Smooth muscle cell of the brain vasculature (primary cell): ENCODE measurements at places on chromosomes 1 and 21.
A peak's percentile ranks its signal among the peaks of the same experiment; 100 is the strongest.

DNA sequence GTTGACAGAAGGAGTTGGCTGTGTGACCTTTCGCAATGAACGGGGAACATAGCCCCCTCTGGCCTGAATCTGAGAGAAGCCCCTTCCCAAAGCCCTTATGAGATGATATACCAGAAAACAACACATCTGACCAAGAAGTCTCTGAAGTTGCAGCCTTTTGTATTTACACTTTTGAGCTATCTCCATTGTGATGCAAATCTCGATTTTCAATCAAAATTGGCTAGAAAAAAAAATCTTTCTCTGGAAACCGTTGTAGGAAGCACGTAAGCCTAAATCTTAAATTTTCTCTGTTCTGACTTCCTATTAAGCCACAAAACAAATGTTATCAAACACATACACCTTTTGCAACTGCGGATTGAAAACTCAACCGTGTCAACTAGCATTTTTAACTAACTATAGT, 71.4 kb upstream of the OLIG2 start:
- DNase-seq = no peak

- DNase-seq = no peak
Observed at GRCh38 chr1:50156241-50157010, 47.7 kb downstream of the ELAVL4 start.

GRCh38 chr1:67818162-67818561, 15.1 kb downstream of the GNG12 start:
- no peak for DNase-seq

- DNase-seq = no peak
Observed at GRCh38 chr1:147223740-147224615, 1.2 kb downstream of the FMO5 start.

GRCh38 chr1:2468041-2468472, 8.0 kb upstream of the PLCH2 start:
- no peak for DNase-seq

DNA sequence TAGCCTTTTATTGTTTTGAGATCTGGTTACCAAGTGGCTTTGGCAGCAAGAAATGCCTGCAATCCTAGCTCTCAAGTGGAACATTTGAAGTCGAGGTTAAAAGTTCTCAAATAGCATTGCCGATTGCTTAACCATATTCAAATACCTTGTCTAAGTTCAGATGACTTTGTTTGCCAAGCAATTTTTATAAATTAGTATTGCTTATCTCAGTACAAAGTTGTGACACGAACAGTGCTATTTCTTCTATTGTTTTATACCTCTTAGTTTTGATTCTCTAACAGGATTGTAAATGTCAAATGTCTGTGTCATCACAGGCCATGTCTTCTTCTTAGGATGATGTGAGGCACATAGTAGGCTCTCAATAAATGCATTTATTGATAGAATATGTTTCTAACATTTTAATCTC, 633.3 kb downstream of the PTPRC start:
- DNase-seq = peak; percentile 28

DNA sequence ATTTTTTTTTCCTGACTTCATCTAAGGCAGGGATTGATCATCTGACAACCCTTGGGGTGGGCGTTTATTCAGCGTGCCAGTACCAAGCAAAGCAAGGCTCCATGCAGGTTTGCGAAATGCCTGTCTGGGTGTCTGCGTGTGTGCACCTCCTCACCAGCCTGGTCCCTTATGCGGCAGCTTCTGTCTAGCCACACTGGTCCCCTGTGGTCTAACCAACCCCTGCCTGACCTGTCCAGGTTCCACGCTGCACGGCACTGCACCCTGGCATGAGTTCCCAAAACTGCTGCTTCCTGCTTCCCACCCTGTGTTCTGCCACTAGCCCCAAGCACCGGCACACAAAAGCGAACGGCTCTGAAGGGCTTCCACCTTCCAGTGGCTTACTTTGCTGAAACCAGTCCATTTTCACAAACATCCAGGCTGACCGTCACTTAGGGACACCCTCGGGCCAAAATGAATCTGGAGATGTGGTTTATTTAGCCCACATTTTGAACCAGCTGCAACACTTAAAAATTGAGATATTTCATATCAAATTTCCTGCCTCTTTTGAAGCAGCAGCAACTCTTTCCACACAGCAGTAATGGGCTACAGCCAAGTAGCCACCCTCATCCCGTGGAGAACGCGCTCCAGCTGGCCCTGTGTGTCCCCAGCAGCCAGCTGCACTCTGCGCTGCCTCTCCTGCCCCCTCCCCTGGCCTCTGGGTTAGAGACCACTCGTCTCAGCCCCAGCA, 55.7 kb downstream of the HLCS start:
- no peak for DNase-seq

- no peak for DNase-seq
Observed at GRCh38 chr1:161206411-161207140, 4.4 kb downstream of the NDUFS2 start.

GRCh38 chr1:65509912-65510680, 89.6 kb downstream of the LEPR start:
- no peak for DNase-seq
